Esophagus squamous epithelium (tissue), 5 donors: ENCODE measurements at places on chromosomes 11 and 22.

DNA sequence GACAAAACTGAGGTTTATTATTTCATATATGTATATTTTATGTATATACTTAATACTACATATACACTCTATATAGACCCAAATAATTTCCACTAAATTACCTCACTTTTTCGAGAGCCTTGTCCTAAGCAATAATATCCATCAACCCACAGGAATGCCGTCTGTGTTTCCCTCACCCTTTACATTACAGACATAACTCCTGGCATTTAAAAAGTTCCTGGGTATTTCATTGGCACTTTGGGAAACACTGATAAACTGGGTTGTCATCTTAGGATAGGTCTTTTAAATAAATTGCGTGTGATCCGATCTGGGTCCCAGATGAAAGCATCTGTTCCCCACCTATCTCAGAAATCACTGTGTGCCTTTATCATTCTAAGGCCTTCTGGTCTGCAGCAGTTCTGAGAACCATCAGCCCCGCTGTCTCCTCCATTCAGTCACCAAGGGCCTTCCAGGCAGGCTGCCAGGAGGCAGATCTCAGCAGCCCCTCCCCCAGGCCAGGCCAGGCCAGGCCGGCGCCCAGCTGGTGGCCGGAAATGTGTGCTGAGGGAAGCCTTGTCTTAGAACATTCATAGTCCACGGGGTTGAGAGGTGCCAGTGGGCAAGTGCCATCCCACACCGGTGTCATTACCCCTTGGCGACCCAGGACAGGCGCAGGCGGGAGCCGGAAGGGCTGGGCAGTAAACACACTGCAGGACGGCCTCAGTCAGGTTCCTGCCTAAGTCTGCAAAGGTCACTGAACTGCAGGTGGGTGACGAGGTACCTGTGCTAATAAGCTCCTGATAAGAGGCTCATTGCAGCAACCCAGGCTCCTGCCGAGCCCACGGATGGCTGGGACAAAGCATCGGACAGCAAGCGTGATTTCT lies 3.3 kb downstream of the FGF19 start:
- DNase-seq: no peak

DNA sequence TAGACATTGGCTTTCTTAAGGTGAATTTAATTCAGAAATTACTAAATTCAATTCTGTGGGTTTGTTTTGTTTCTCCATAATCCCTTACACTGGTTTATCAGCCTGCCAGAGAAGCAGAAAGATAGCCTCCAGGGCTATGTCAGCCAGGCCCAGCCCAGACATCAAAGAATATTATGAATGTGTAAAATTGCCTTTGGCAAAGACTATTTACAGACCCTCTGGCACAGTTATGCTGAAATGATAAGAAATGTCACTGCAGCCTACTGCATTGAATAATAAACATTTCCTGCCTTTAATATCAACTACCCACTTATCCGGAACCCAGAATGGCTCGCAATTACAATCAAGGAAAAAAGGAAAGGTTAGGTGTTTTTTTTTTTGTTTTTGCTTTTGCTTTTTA lies 562.5 kb upstream of the LRRC4C start:
- no peak for DNase-seq

- no peak for DNase-seq
These were observed 10.8 kb upstream of the CRKL start for GRCh38 chr22:20906387-20906767.

- no peak for DNase-seq
These were observed 1288.4 kb downstream of the BRD1 start for GRCh38 chr22:48539261-48539660.

DNA sequence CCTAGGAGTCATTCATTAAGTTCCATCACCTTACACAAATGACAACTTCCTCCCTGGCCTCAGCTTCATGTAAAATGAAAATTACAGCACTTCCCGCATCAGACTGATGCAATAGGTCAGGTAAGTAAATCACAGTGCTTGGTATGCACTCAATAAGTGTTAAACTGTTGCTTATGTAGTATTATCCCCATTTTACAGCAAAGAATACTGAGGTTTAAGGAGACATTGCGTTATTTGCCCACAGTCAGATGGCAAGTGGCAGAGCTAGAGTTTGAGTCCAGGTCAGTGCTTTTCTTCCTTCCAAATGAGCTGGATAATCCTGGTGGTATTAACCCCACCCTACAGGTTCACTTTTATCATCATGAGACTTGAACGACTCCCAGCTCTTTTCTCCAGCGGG lies 29.7 kb downstream of the WT1 start:
- no peak for DNase-seq

DNA sequence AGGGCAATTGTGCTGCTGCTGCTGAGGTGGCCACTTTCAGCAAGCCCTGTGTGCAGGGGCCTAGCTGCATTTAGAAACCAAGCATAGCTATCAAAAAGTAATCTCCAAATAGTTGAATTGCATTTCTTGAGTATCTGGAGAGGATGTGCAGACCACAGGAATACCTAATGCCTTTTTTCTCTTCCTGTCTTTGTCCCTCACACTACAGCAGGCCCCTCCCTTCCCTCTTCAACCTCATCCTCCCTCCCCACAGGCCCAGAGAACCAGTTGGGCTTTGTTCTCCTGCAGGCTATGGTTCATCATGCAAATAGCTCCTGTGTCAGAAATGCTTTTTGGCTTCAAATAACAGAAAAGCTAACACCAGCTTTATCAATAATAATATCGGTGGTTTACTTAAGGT lies 47.7 kb downstream of the DKK3 start:
- no peak for DNase-seq

- no peak for DNase-seq
These were observed 18.9 kb downstream of the COPB1 start for GRCh38 chr11:14480716-14481115.

DNA sequence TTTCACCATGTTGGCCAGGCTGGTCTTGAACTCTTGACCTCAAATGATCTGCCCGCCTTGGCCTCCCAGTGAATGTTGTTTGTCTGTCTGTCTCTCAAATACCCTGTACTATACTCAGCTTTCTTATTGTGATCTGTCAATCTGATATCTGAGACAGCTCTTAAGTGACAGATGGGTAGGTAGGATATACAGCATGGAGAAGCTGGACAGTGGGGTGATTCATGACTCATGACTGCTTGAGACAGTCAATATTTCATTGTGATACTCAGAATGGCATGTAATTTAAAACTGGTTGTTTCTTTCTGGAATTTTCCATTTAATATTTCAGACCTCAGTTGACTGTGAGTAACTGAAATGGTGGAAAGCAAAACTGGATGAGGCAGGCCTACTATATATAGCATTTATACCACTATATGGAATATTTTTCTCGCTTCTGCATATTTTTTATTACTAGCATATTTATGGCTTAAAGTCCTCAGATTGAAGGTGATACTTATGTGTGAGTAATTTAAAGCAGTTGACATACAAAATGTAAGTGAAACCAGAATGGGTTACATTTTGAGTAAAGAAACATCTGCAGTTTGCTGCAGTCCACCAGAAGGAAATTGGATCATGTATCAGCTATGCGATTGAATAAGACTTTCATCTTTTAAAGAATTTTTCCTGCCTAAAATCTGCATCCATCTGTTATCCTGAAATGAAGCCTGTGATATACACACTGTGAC lies 22.3 kb downstream of the ARHGAP42 start:
- no peak for DNase-seq

DNA sequence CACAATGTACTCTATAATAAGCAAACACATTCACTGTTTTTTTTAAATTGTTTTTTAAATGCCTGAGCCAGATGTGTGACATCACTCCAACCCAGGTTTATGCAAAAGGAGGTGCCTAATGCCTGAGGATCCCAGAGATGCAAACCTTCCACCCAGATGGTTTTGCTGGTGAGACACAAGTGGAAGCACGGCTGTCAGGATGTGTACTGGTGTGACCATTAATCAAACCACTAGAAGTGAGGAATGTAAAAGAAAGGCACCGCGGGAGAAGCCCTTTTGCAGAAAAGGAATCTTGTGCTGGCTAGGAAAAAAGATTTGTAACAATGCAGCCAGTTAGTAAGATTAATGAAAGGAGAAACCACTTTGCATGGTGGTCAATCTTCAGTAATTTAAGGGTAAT lies 407.4 kb downstream of the LARGE1 start:
- DNase-seq: no peak

- DNase-seq: no peak
These were observed 20.4 kb upstream of the UPB1 start for GRCh38 chr22:24474649-24475255.

- DNase-seq: no peak
These were observed 10.8 kb downstream of the PRR5L start for GRCh38 chr11:36306888-36307287.

- no peak for DNase-seq
These were observed 60.6 kb downstream of the DKK3 start for GRCh38 chr11:11947825-11948224.
